ENCODE measurements at places on chromosomes 4 and X.

DNA sequence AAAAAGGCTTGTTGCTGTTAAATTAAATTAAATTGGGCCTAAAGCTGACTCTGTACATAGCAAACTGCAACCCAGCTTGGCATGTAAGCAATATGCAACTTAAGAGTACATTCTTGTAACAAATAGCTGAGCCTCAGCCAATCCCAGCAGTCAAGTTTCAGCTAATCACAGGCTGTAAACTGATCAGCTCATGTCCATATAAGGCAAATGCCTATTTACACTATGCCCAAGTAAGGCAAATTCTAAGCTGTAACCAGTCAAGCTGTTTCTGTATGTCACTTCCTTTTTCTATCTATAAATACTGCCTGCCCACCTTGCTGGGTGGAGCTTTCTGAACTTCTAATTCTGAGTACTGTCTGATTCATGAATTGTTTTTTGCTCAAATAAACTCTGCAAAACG lies 429.1 kb upstream of the FTHL17 start:
- DNase-seq, result no peak

- DNase-seq, result no peak
Measured at GRCh38 chrX:134646691-134647090, 11.6 kb downstream of the PLAC1 start.

DNA sequence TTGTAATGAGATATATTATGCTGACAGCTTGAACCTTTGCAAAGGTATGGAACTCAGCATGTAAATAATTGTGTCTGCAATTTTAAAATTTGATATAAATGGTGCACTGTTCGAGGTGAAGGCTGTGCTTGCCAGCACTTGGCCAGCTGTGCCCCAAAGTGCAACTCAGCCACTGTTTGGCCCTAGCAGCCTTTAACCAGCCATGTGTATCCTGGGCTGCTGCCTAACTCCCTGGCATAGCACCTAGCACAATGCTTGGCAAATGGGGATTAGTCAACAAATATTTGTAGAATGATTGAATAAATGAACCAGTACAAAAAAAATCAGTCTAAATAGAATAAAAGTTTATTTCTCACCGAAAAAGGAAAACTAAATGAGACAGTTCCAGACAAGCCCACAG lies 83.8 kb upstream of the ZIC3 start:
- no peak for DNase-seq

GRCh38 chrX:100731441-100732281 lies at the start of gene SYTL4:
TSS of gene SYTL4 (minus strand) at chrX:100732121. CDS start at chrX:100702037, 30,084 bp downstream.
- peak; percentile 24 for DNase-seq

- DNase-seq, result peak; percentile 57
Measured at GRCh38 chrX:10507181-10507580, 113.2 kb downstream of the MID1 start.

Measured in COLO829 (cell line).